ENCODE measurements at places on chromosomes 13 and 19. TPM values are rescaled to one million over a fixed set of nuclear protein-coding genes. Genes with fewer than 3 reads are reported as not detected.

The TBC1D17 gene
- total RNA-seq: 81.8 TPM

The DENND1C gene
- total RNA-seq: 0.92 TPM

The SIGLEC5 gene
- 0.56 TPM for total RNA-seq

The TEX26 gene
- total RNA-seq: not detected

The ACP5 gene
- total RNA-seq: 1.3 TPM
